Inflammatory macrophage treated with lipopolysaccharide for 1 hour (primary cell): ENCODE measurements at places on chromosomes 1 and 21.

GRCh38 chr1:156356262-156356874 is 12.6 kb upstream of the RHBG start:
- DNase-seq, result no peak

DNA sequence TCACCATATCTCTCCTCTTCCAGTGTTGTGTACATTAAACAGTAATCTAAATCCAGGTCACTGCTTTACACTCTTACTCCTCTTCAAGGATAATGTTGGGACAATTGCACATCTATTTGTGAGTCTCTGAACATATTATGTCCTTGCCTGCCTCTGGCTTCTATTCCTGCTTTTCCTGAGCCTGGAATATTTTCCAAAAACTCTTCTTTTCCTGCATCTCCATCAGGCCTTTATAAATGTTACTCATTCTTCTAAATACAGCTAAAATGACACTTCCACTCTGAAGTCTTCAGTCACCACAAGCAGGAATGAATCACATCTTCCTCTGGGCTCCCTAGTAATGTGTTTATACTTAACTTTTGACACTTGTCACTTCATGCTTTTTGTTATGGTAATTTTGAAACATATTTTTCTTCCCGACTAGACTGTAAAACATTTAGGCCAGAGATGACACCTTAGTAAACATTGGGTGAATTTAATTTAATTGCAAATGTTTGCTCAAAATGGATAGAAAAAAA is 396.0 kb downstream of the LRRIQ3 start:
- no peak for DNase-seq

GRCh38 chr21:38793926-38794713 is 11.6 kb upstream of the ETS2 start:
- DNase-seq, result no peak

DNA sequence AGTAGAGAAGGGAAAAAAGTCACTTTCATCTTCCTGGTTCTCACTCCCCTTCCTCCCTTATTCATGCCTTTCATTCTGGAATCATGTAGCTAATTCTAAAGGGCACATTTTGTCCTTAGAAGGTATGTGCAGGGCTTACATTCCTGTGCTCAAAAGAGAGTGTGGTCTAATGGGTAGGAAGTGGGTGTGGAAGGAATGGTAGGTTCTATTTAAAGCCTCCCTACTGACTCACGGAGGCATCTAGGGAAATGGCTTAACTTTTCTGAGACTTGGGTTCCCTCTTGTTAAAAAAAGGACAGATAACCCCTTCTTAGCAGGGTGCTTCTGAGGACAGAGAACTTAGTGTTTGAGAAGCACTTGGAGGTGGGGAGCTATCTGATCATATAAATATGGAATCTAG is 249.3 kb upstream of the DUSP10 start:
- DNase-seq, result no peak

DNA sequence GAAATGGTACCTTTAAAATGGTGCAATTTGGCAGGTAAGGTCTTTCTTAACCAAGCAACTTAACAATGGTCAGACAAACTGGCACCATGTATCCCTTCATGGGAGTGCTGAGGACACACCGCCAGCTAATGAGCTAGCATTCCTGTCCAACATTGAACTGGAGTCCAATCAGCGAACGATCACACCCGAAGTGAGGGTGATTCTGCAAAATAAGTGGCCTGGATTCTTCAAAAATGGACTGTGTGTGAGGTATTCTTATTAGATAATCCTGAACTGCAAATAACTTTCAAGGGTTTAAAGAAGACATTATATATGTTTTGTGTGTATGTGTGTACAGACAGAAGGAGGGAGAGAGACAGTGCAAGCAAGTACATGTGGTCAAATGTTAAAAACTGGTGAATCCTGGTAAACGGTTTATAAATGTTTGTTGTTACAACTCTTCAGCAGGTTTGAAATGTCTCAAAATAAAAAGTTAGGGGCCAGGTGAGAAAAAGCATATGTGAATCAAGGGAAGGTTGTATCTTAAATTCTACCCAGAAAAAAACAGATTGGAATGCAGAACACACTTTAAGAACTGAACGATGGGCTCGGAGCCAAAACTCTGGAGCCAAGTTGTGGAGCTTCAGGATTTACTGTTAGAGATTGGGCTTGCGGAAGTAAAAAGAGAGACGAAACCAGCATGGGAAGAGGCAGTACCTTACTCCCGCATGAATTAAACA is 20.9 kb downstream of the GADD45A start:
- DNase-seq, result no peak

GRCh38 chr21:36791695-36792470 is 93.0 kb downstream of the SIM2 start:
- DNase-seq, result no peak

GRCh38 chr1:236534151-236534651 is 10.4 kb downstream of the LGALS8 start:
- no peak for DNase-seq

- peak; percentile 64 for DNase-seq
These were observed 739 bp downstream of the SMG5 start for GRCh38 chr1:156281693-156282478.

- no peak for DNase-seq
These were observed 6.8 kb upstream of the PLCH2 start for GRCh38 chr1:2469103-2469940.

DNA sequence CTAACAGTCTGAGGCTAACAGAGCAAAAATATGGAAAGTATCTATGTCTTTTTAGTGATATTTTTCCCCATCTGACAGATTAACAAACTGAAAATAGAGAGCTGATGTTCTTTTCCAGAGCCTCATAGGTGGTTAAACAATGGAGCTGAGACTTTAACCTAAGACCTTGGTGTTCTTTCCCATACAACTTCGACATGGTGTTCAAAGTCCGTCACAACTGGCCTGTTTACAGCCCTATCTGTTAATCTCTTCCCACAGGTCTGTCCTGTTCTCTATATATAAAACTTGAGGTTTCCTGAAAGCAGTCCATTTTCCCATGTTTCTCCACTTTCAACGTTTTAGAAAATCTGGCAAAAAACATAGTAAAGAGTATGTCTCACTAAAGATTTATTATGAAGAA is 395.7 kb downstream of the BRINP2 start:
- DNase-seq, result no peak

GRCh38 chr1:119324198-119324597 is 44.4 kb upstream of the HAO2 start:
- no peak for DNase-seq

GRCh38 chr1:234606784-234607108 is 3.2 kb downstream of the IRF2BP2 start:
- no peak for DNase-seq

DNA sequence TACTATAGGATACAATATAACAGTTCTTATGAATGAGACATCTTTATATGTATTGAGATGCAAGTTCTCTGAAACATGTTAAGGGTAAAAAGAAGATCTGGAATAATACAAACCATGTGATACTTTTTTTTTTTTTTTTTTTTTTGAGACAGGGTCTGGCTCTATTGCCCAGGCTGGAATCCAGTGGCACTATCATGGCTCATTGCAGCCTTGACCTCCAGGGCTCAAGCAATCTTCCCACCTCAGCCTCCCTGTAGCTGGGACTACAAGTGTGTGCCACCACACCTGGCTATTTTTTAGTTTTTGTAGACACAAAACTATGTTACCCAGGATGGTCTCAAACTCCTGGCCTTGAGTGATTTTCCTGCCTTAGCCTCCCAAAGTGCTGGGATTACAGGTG is 22.1 kb upstream of the MCL1 start:
- DNase-seq, result no peak
